ENCODE measurements at places on chromosomes 5 and 9.

DNA sequence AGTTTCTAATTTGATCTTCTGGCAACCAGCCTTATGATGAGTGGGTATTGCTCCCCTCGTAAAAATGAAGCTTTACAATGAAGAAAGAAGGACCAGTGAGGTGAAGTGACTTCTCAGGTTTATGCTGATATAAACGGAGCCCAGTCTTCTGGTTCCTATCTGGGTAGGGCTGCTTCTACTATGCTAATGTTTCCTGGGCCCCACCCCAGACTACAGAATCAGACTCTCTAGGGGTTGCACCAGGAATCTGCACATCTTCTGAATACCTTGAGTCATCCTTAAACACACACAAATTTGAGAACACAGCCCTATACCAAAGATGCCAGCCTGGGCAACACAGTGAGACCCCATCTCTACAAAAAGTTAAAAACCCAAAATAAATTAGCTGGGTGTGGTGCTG lies 16.2 kb downstream of the BTF3 start:
- DNase-seq: no peak
- H3K36me3 ChIP-seq: no peaks in the 10 kb centered on the region
- H3K4me1 ChIP-seq: peaks cover 4% of the 10 kb centered on the region
- H3K27ac ChIP-seq: no peak overlapping the region

- no peak overlapping the region for H3K4me3 ChIP-seq
- peaks cover 7% of the 10 kb centered on the region for H3K27me3 ChIP-seq
- peaks cover 11% of the 10 kb centered on the region for H3K36me3 ChIP-seq
- peaks cover 29% of the 10 kb centered on the region for H3K4me1 ChIP-seq
These were observed 146.6 kb downstream of the ESM1 start for GRCh38 chr5:54838843-54839242.

DNA sequence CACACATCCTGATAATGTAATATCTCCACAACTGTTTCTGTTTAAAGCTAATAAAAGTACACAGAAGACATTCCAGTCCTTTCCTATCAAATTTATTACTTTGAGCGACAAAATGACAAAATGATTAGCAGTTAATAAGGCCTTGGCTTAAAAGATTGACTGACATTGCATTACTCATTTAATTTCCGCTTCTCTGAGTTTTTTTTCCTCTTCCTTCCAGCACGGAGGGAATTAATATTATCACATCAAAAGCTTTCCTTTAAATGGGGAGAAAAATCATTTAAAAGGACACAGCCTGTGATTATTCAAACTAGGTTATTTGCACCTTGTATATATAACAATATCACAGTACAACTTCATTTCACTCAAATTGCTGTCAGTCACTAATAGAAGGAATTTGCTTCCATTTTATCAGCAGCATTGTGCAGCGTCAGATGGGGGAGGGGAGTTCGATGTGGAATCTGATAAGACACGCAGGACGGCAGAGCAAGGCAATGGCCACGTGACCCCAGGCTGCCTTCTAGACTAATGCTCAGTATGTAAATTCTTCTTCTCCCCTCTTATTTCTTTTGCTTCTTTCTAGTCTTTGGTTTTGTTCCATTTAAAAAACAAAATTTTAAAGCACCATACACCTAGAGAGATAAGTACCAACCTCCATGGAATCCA lies 400.5 kb downstream of the IRX1 start:
- DNase-seq: no peak
- H3K4me1 ChIP-seq: no peaks in the 10 kb centered on the region
- H3K27me3 ChIP-seq: no peaks in the 10 kb centered on the region
- H3K4me3 ChIP-seq: no peak overlapping the region

DNA sequence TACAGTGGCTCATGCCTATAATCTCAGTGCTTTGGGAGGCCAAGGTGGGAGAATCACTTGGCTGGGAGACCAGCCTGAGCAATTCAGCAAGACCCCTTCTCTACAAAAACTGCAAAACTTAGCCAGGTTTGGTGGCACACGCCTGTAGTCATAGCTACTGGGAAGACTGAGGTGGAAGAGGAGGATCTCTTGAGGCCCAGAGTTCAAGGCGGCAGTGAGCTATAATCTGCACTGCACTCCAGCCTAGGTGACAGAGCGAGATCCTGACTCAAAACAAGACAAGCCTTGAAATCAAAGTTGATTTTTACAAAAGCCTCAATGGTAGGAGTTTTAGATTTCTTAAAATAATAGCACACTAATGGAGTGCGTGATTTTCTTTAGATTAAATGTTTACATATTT lies 14.6 kb downstream of the UBE2D2 start:
- no peak for DNase-seq
- H3K4me3 ChIP-seq: peak overlapping the region; percentile 70
- H3K4me1 ChIP-seq: peaks cover 60% of the 10 kb centered on the region
- H3K36me3 ChIP-seq: peaks cover 10% of the 10 kb centered on the region
- H3K27me3 ChIP-seq: no peaks in the 10 kb centered on the region

DNA sequence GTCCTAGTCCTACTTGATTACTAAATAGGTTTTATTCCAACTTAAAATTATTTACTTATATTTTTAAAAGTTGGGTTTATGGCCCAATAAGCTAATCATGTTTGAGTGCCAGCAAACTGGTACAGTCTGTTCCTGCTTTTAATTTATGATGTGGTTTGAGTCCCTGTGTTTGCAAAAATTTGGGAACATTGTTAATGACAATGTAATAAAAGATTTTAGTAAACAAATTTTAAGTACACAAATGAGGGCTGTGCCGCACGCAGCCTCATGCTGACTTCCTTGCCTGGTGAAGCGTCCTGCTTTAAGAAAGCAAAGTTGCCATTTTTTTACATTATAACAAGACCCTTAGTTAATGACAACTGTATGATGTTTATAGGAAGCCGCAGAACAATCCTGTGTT lies 96.8 kb upstream of the MAP1B start:
- DNase-seq: no peak
- no peak overlapping the region for H3K4me3 ChIP-seq
- peaks cover 4% of the 10 kb centered on the region for H3K27me3 ChIP-seq
- no peak overlapping the region for H3K27ac ChIP-seq
- H3K4me1 ChIP-seq: no peaks in the 10 kb centered on the region

GRCh38 chr5:91219803-91220371 lies 163.2 kb downstream of the ARRDC3 start:
- no peaks in the 10 kb centered on the region for H3K4me1 ChIP-seq
- H3K4me3 ChIP-seq: no peak overlapping the region
- H3K27ac ChIP-seq: no peak overlapping the region
- peaks cover 11% of the 10 kb centered on the region for H3K27me3 ChIP-seq
- no peaks in the 10 kb centered on the region for H3K36me3 ChIP-seq
- peak; percentile 2 for DNase-seq

DNA sequence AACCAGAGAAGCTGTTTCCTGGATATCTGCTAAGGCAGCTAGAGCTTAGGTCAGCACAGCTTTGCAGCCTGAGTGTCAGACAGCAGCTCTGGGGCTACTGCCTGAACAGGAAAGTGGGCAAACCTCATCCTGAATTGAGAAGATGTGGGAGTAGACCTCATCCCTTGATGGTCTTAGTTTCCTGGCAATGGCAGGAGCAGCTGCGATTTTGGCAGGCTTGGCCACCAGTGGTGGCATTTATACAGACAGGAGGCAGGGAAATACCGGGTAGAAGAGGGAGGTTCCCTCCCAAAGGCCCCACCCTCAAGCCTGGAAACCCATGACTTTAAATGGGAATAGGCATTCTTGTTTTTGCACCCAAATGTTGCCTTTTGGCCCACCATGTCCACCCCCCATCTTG lies 69.7 kb downstream of the LIX1 start:
- H3K36me3 ChIP-seq: no peaks in the 10 kb centered on the region
- H3K4me1 ChIP-seq: no peaks in the 10 kb centered on the region
- DNase-seq: no peak
- H3K27me3 ChIP-seq: peaks cover 3% of the 10 kb centered on the region

DNA sequence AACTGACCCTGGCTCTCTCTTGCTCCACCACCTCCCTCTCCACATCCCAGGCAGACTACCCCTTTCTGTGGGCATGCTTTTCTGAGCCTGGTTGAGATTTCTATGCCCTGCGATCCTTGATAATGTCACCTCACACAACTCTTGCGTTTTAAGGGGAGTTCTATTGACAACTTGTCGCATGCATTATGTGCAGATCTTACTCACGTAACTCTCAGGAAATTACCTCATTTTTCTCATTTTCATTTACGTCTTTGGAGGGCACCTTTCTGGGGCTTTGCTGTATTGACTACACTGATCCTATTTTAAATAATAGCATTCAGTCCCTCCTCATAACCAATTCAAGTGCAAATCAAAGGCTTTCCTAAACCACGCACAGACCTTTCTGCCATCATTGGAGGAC lies 140.4 kb upstream of the WWC1 start:
- no peaks in the 10 kb centered on the region for H3K4me1 ChIP-seq
- H3K27ac ChIP-seq: no peak overlapping the region
- H3K27me3 ChIP-seq: peaks cover 8% of the 10 kb centered on the region
- no peak for DNase-seq

DNA sequence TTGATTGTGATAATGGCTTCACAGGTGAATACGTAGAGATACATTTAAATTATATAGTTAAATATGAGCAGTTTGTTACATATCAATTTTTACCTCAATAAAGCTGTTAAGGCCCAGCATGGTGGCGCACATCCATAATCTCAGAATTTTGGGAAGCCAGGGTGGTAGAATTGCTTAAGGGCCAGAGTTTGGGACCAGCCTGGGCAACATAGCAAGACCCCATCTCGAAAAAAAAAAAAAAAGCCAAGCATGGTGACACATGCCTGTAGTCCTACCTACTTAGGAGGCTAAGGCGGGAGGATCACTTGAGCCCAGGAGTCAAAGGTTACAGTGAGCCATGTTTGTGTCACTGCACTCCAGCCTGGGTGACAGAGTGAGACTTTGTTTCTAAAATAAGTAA lies 138.7 kb upstream of the TMEM161B start:
- H3K27ac ChIP-seq: no peak overlapping the region
- no peaks in the 10 kb centered on the region for H3K36me3 ChIP-seq
- H3K27me3 ChIP-seq: peaks cover 3% of the 10 kb centered on the region
- H3K4me3 ChIP-seq: no peak overlapping the region
- no peaks in the 10 kb centered on the region for H3K4me1 ChIP-seq
- DNase-seq: no peak

DNA sequence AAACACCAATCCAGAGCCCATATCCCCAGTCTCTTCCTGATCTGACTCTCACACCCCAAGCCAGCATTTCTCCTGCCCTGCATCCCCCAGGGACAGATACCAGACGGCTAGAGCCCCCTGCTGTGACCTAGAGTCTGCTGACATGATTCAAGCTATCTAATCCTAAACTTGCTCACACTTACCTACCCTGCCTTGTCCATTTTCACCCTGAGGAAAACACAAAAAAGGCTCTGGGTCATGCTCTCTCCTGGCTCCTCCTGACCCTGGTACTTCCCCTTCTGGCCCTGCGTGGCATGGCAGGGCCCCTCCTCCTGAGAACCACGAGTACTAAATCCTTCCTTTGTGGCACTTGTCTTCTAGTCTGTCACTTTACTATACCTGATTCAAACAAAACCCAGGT lies 2.8 kb upstream of the ARRDC1 start:
- peaks cover 26% of the 10 kb centered on the region for H3K4me1 ChIP-seq
- H3K27me3 ChIP-seq: peaks cover 6% of the 10 kb centered on the region
- DNase-seq: no peak
- H3K27ac ChIP-seq: no peak overlapping the region

GRCh38 chr9:124749781-124750180 lies 21.3 kb downstream of the NR6A1 start:
- no peaks in the 10 kb centered on the region for H3K4me1 ChIP-seq
- peaks cover 12% of the 10 kb centered on the region for H3K27me3 ChIP-seq
- DNase-seq: no peak
- H3K27ac ChIP-seq: no peak overlapping the region
- no peaks in the 10 kb centered on the region for H3K36me3 ChIP-seq
- H3K4me3 ChIP-seq: no peak overlapping the region

- no peak for DNase-seq
- H3K27me3 ChIP-seq: peaks cover 25% of the 10 kb centered on the region
- H3K27ac ChIP-seq: no peak overlapping the region
- H3K4me3 ChIP-seq: no peak overlapping the region
- no peaks in the 10 kb centered on the region for H3K36me3 ChIP-seq
These were observed 8.1 kb upstream of the RAD23B start for GRCh38 chr9:107274953-107275422.

DNA sequence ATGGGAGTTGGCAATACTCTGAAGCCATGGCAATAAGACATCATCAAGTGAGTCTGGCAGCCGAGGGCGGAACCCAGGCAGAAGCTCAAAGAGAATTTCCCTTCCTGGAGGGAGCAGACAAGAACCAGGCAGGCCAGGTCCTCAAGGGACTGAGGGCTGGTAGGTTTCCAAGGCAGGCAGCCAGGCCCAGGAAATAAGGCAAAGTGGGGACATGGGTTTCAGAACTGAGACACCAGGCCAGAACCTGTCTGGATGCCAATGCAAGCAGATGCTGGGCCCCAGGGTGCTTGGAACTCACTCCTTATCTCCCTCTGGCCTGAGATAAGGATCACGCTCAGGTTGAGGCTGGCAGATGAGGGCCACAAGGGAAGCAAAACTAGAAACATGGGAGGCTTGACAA lies 8.9 kb downstream of the TSSK1B start:
- H3K4me1 ChIP-seq: no peaks in the 10 kb centered on the region
- peaks cover 4% of the 10 kb centered on the region for H3K27me3 ChIP-seq
- no peak for DNase-seq
- H3K36me3 ChIP-seq: no peaks in the 10 kb centered on the region
- H3K27ac ChIP-seq: no peak overlapping the region

Measured in activated T-helper 1 cell treated with anti-CD3 and anti-CD28 coated beads, Interleukin-12 subunit alpha, Interleukin-12 subunit beta, Interleukin-2, Interleukin-4 antibody, amounts not matched to agents 30 ng/mL and 10 ng/mL and 1 ng/mL, durations not matched to agents 14 hours and 24 hours and 36 hours (primary cell).